ENCODE measurements at places on chromosomes 4 and X.

GRCh38 chr4:128311659-128312403 lies 24.2 kb upstream of the PGRMC2 start:
- DNase-seq: no peak

- no peak for DNase-seq
Measured at GRCh38 chr4:145044341-145044740, 53.7 kb downstream of the ANAPC10 start.

GRCh38 chr4:100880011-100880410 lies 362.2 kb upstream of the EMCN start:
- no peak for DNase-seq

DNA sequence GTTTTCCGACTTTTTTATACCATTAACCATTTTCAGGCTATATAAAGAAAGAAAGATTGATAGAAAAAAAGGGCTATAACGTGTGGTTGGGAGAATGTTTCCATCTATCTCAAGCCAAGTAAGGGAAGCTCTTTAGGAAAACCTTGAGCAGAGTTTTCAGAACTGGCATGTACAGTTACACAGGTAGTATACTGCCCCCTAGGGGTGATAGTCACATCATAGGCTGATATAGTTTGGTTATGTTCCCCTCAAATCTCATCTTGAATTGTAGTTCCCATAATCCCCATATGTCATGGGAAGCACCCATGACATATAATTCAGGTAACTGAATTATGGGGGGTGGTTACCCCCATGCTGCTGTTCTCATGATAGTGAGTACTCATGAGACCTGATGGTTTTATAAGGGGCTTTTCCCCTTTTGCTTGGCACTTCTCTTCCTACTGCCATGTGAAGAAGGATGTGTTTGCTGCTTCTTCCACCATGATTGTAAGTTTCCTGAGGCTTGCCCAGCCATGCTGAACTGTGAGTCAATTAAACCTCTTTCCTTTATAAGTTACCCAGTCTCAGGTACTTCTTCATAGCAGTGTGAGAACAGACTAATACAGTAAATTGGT lies 186.8 kb downstream of the TMA16 start:
- DNase-seq: no peak

- DNase-seq: no peak
Measured at GRCh38 chrX:9188117-9188516, 154.2 kb upstream of the FAM9B start.

GRCh38 chr4:114659386-114660008 lies 60.9 kb downstream of the UGT8 start:
- peak; percentile 71 for DNase-seq

DNA sequence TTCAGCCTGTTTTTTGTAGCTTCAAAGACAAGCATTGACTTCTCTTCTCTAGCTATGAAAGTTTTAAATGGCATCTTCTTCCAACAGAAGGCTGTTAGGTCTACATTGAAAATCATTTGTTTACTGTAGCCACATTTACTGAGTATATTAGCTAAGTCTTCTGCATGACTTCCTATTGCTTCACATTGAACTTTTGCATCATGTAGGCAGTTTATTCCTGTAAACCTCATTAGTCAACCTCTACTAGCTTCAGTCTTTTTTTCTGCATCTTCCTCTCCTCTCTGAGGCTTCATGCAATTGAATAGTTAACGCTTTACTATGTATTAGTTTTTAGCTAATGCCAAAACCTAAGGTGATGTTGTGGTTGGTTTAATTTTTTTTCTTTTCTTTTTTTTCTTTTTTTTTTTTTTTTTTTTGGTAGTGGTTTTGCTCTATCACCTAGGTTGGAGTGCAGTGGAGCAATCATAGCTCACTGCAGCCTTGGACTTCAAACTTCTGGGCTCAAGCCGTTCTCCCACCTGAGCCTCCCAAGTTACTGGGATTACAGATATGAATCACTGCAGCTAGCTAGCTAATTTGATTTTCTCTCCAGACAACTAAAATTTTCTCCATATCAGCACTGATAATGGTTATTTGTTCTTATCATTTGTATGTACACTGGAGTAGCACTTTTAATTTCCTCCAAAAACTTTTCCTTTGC lies 3.4 kb downstream of the UGT2A3 start:
- no peak for DNase-seq
